ENCODE measurements at places on chromosomes 13 and 19.

- no peak for DNase-seq
Measured at GRCh38 chr13:86409466-86410241, 610.4 kb upstream of the SLITRK6 start.

DNA sequence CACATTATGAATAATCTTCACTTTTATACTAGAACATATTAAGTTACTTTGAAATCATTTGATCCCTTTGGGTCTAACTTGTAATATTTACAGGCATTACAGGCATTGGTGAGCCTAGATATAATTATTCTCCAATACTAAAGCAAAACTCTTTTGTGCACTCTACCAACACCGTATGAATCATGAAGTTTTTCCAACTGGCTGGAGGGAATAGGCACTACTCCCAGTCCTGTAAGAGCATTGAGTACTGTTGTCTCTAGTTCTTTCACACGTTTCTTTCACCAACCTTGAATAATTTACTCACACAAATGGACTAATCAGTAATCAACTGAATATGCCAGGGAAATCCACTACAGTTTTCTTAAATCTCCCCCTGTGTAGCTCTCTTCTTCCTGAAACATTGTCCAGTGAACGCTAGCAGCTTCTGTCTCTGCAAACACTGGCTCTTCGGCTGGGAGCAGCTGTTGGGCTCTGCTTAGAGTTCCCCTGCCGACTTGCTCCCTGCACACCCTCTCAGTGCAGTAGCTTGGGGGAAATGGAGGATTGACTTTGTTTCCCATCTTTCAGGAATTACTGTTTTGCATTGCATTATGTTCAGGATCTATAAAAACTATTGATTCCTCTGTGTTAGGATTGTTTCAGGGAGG lies 476.7 kb downstream of the RFC3 start:
- DNase-seq, result no peak

GRCh38 chr13:51955281-51955771 lies 55.9 kb downstream of the ATP7B start:
- no peak for DNase-seq

- DNase-seq, result no peak
Measured at GRCh38 chr13:45249662-45250061, 48.8 kb upstream of the KCTD4 start.

DNA sequence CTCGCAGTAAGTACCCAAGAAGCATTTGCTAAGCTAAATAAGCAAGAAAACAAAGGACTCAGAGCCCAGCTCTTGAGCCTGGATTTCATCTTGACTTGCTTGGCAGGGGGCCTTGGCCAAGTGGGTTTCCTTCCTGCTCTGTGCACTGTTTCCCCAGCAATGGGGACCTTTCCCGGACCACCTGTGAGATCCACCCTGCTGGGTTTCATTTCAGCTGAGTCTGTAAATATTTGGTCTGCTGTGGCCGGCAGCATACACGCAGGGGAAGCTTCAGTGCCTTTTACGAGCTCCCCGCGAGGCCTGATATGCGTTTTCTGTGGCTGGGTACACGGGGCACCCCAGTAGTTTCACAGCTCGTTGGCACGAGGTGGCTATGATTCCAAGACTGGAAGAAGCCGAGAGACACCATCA lies 12.4 kb upstream of the TINCR start:
- DNase-seq, result no peak

DNA sequence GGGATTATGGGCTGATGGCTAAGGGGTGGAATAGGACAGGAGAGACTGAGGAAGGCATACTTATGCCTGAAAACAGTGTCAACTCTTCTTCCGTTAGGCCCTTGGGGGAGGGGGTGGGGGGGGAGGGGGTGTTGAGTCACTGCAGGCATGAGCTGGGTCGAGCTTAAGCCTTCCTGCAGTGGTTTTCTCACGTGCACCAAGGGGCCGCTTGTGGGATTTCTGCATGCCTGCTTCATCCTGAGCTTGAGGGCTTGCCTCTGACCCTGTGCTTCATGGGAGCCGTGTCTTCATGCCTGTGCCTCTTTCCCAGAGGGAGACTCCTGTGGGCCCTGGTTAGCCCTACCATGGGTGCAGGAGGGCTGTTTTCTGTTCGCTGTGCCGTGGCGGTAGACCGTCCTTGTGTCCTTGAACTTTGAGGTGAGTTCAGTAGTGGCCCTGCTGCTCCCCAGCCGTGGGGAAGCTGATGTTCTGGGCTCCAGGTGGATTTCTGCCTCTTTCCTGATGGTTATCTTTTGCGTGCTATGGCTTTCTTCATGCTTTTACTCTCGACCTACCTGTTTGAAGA lies 186.1 kb downstream of the PCCA start:
- DNase-seq, result no peak
